H1 (cell line): ENCODE measurements at places on chromosomes 1 and 21. TPM values are rescaled to one million over a fixed set of nuclear protein-coding genes. Genes with fewer than 3 reads are reported as not detected.

The RIPK4 gene
- 2.7 and 4.5 TPM in 2 replicates for polyA plus RNA-seq

The CDC14A gene
- 2.6 and 3.2 TPM in 2 replicates for polyA plus RNA-seq

The TRPM2 gene
- polyA plus RNA-seq: 0.17 and 0.27 TPM in 2 replicates

The THBS3 gene
- polyA plus RNA-seq: 3.5 and 5.0 TPM in 2 replicates

The SYNC gene
- polyA plus RNA-seq: 0.06 TPM in 1 of 2 replicates, not detected in the other

The ESPN gene
- 5.2 and 13.4 TPM in 2 replicates for polyA plus RNA-seq

The L1TD1 gene
- polyA plus RNA-seq: 20.8 and 35.3 TPM in 2 replicates

The HFM1 gene
- 0.14 and 0.23 TPM in 2 replicates for polyA plus RNA-seq

The CIART gene
- 23.3 and 33.3 TPM in 2 replicates for polyA plus RNA-seq

The NOS1AP gene
- 2.4 and 4.9 TPM in 2 replicates for polyA plus RNA-seq

The ZMPSTE24 gene
- polyA plus RNA-seq: 7.9 and 12.7 TPM in 2 replicates
